ENCODE measurements at places on chromosomes 2 and 18. TPM values are rescaled to one million over a fixed set of nuclear protein-coding genes. Genes with fewer than 3 reads are reported as not detected.

Gene CNDP1
- total RNA-seq: not detected

Gene CEBPZ
- 61.4 TPM for total RNA-seq

- DNase-seq: no peak
Observed at GRCh38 chr2:232368311-232368731, 10.2 kb upstream of the ALPP start.

DNA sequence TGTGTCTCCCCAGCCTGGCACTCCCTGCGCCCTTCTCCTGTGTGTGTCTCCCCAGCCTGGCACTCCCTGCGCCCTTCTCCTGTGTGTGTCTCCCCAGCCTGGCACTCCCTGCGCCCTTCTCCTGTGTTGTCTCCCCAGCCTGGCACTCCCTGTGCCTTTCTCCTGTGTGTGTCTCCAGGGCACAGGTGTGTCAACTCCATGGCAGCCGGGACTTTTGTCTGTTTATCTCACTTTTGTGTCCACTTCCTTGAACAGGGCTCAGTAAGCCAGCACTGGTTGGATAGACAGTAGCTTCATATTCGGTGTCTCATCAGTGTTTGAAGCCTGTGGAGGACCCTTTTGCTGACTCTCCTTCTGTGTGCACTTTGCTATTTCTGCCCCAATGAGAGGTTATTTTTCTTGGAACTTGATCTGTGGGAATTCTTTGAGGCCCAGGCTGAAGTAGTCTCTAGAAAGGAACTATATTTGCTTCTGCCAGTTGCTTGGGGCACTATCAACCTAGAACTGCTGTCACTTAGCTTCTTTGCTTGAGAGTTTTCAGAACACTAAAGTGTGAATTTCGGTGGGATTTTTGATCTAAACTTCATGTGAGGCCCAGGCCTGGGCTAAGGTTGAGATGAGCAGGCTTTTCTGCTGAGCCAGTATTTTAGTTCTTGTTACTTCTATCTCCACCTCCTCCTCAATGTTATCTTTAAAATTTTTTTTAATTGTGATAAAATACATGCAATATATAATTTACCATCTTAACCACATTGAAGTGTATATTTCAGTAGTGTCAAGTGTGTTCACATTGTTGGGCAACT lies 8.3 kb upstream of the ASB1 start:
- DNase-seq: no peak

GRCh38 chr2:207768168-207768865 lies 1.4 kb downstream of the FZD5 start:
- no peak for DNase-seq

- peak; percentile 3 for DNase-seq
Observed at GRCh38 chr18:56076723-56077122, 488.7 kb upstream of the TCF4 start.

DNA sequence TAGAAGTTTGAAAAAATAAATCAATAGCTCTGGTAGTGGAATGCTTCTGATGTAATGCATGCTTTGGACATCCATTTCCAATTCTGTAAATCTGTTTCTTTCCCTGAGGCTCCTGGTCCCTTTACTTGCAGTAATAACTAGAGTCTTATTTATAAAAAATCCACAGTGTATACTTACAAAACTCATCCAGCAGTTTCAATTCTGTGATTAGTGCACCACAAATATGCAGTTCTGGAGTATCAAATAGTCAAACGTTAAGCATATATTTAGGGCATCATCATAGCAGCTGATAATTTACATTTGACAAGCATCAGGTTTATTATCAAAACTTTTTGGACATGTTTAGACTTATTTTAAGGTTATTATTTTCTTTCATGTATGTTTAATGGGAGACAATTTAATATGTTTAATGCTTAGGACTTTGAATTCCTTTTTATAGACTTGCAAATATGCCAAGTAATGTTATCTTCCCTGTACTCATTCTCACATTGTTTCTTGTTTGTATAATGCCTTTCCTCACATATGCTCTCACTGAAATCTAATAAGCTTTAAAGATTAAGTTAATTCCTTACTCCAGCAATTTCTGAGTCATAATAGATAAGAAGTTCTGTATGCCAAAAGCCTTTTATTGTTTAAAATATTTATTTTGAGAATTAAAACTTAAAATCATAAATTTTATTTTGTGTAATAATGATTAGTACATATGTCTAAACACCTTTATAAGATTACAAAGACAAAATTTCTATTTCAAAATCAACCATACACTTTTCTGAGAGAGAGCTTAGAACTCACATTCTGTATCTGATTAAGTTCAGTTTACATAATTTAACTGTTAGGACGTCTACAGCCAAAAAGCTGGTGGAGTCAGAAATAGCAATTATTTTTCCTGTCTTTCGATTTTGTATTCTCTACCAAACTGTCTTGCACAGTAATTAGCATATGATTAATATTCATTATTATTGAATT lies 341.5 kb upstream of the TMEFF2 start:
- no peak for DNase-seq

- peak; percentile 62 for DNase-seq
Observed at GRCh38 chr2:152453129-152453911, 118.3 kb downstream of the FMNL2 start.

DNA sequence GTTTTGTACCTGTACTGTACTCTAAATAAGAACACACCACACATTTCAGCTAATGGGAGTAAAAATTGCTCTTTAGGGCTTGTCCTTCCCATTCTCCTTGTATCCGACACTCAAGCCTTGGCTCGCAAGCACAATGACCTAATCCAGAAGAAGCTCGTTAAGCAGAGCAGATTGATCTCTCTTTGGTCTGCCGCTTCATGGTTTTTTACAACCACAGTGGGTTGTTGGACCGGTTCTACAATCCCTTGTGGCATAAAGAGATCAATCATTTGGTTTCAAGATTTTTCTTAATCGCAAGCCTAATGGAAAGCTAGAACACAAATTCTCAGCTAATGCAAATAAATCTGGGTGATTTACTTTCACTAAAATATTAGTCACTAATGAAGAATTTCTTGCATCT lies 662.1 kb downstream of the LRP1B start:
- DNase-seq: no peak

DNA sequence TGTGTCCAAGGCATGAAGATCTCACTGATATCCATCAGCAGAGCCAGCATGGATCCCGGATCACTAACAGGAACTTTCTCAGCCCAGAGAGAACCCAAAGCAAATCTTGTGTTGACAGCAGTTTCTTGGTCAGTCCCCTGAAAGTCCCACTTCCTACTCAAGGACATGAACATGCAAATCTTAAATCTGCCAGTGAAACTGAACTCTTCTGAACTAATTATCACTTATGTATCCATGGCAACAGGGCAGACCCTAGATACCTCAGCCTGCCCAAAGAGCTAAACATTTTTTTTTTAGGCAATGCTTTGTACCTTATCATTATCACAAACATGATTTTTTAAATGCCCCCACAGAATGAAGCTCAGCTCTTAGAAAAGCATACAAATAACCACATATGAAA lies 127.8 kb upstream of the DDX18 start:
- no peak for DNase-seq

GRCh38 chr2:24158131-24158530 lies 16.7 kb upstream of the FAM228A start:
- no peak for DNase-seq

Measured in SJSA1 (cell line).